ENCODE measurements at places on chromosomes 6 and 20.

GRCh38 chr6:136347847-136348246 is 58.2 kb upstream of the BCLAF1 start:
- no peak for DNase-seq

DNA sequence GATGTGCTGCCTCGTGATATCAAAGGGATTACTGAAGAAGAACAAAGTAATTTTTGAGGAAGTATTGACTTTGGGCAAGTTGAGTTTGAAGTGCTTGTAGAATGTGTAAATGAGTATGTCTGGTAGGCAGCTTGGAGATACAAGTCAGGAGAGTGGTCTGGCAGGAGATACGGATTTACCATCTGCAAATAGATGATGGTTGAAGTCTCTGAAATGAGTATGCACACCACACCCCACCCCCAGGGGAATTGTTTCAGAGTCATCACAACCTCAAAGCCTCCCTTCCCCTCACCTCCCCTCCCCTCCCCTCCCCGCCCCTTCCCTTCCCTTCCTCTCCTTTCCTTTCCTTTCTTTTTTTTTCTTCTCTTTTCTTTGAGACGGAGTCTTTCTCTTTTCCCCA is 16.4 kb upstream of the MCUR1 start:
- no peak for DNase-seq

- DNase-seq, result no peak
These were observed 91.5 kb downstream of the HIVEP2 start for GRCh38 chr6:142853244-142854180.

GRCh38 chr6:14472986-14473337 is 355.4 kb downstream of the CD83 start:
- no peak for DNase-seq

GRCh38 chr20:47922269-47922668 is 137.0 kb upstream of the SULF2 start:
- no peak for DNase-seq

DNA sequence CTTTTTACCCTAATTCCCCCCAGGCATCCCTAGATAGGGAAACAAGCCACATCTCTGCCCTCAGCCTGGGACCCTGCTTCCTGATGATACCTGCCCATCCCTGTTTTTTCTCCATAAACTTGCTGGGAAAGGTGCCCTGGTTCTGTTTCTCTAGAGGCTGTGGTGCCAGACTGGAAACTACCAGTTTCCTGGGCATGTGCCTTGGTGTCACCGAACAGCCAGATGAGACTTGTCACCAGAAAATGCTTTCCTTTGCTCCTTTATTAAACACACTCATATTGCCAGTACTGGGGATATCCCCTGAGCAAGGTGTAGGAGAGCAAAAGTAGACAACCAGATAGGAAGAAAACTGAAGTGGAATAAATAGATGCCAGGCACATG is 16.8 kb downstream of the SRSF3 start:
- DNase-seq, result no peak

- no peak for DNase-seq
These were observed 65.4 kb upstream of the NNAT start for GRCh38 chr20:37455659-37456058.
